ENCODE measurements at places on chromosomes 16 and 17.

DNA sequence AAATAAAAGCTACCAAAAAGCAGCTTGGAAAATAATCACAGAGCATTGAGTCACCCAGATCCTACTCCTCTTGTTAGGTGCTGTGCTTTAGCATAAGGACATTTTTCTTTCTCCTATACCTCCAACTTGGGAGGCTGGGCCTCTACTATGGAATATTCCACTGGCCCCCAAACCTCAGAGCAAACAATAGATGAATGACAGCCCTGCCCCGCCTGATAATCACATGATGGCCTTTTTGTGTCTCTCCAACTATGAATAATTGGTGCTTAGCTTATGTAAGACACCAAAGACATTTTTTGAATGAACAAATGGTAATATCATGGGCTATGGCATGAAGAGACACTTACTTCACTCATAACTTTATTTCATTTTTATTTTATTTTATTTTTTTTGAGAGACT, 250.2 kb downstream of the GRIN2A start:
- no peak for DNase-seq

DNA sequence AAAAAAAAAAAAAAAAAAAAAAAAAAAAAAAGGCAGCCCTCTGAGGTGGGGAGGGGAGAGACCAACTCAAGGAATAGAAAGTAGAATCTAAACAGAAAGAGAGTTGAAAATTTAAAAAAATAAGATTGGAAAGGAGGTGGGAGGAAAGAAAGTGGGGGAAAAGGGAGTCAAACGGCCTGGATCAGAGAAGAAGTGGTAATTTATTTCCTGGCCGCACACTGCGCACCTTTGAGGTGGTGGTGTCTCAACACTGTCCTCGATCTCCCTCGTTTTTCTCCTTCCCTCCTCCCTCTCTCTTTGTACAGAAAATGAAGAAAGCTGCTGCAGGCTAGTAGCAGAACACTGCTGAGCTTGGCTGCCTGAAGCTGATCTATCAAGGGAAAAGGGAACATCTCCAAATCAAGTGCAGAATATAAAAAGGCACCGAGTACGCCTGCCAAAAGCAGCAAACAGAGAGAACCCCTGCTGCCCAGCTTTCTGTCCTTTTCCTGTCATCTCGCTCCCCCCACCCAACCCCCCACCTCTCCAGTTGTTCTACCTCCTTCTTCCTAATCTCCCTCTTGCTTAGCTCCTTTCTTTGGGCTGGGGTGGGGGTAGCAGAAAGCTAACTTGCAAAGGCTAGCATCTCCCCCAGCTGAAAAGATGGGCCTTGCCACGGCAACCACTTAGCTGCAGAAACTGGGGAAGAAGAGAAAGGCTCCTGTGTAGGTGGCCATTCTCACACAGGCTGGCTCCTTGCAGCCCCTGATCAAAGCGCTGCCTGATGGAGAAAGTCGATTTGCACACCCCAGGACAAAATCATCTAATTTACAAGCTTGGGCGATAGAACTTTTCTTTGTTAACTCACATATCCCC, 22.5 kb downstream of the AXIN2 start:
- no peak for DNase-seq

GRCh38 chr16:29738514-29738913, 7.3 kb downstream of the C16orf54 start:
- DNase-seq, result peak; percentile 16

DNA sequence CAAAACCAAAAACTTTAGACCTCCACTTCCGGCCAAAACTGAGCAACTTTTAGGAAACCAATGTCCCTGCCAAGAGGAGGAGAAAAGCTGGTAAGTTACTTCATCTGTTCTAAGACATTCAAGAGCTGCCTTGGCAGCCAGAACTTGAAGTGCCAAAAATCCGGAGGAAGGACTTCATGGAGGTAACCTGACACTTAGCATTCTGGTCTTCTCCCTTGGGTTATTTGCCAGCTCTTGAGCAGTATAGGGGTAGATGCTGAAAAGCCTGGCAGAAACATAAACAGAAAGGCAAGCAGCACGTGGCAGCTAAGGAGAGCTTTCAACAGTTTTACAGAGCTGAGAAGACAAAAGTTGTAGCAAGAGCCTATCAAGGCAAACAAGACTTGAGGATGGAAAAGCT, 53.2 kb downstream of the CDYL2 start:
- no peak for DNase-seq

DNA sequence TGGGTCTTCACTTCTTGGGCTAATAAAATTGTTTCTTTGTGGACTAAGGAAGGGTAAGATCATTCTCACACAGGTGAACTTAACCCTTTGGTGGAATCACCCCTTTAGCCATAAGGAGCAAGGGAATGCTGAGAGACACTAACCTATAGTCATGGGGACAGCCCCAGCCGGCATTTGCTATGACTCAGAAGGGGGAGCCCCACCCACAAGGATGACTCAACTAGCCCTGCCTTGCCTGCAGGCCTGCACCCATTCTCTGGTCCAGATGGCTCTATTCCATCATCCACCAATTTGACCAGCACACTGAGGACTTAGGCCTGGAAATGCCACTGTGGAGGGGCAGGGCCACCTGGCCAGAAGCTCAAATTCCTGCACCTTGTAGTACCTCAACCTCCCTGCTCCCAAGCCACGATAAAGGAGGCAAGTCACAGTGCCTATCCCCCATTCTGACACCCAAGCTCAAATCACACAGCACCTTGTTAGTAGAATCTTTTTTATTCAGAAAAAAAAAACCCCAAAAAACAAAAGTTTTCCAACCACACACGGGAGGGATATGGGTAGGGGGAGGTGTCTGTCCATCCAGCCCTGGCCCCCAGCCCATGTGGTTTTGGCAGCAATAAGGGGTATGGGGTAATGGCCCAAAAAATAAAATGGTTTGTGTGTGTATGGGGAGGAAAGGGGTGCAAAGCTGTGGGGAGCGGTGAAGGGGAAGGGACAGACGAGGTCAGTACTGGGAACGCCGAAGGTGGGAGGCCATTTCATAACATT, 3.0 kb downstream of the PFN1 start:
- peak; percentile 63 for DNase-seq

DNA sequence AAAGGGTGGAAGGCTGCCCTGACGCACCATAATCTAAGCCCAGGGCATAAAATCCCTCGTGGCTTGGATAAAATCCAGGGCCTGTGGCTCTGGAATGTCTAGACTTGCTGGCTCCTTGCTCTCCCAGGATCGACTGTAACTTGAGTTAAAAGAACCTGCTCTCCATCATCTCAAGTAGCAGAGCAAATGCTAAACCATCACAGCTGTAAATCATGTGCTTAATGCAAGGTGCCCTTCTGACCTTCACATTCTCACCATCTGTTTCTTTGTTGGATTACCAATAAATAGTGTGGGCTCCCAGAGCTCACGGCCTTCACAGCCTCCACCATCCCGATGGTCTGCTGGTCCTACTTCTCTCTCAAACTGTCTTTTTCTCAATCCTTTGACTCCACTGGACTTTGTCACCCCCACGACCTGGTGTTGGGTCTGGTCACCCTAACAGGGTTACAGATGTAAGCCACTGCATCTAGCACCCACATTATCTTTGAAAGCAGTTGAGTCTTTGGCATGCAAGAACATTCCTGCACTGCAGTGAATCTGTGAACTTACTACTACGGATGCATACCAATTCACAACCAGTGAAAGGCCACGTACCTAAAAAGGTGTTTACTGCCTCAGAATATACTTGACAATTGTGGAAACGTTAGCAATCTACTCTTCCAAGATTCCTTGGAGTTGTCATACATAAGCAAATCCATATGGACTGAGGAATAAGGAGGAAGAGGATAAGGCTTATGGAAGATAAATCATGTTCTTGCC, 15.3 kb downstream of the RSL1D1 start:
- DNase-seq, result no peak

DNA sequence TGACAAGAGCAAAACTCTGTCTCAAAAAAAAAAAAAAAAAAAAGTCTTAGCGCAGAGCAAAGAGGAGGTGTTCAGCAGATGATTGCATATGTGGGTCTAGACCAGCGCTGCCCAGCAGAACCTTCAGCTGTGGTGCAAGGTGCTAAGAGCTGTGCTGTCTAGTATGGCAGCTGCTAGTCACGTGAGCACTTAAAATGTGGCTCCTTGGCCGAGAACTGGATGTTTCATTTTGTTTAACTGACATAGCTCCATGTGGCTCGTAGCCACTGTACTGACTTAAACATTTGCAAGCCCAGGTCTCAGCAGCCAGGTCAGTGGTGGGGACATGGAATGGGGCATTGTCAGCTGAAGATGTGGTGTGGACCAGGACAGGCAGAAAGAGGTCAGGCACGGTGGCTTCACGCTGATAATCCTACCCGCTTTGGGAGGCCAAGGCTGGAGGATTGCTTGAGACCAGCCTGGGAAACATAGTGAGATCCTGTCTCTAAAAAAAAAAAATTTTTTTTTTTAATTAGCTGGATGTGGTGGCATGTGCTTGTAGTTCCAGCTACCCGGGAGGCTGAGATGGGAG, 9.2 kb downstream of the C1QTNF1 start:
- DNase-seq, result no peak

DNA sequence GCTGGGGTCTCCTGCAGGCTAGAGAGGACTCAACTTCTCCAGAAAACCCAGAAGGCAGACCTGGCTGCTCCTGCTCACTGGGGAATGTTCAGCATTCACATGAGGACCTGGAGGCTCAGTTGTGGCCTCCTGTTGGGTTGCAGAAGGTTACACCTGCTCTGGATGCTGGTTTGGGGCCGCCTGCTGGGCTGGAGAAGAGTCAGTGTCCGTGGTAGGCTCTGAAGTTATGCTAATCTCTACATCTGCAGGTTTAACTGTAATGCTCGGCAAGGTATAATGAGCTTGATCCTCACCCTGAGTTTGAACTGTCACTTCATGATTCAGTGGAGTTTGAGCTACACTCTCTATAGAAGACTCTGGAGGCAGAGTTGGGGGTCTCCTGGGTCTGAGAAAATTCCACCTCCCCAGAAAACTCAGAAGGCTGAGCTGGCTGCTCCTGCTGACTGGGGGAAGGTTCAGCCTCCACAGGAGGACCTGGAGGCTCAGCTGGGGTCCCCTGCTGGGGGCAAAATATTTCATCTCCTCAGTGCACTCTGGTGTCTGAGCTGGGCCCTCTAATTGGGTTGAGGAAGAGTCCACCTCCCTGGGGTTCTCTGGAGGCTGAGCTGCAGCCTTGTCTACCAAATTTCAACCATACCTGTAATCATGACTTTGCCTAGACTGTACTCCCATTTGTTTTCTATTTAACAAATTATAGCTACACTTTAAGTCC, 23.5 kb downstream of the RDM1 start:
- DNase-seq, result no peak

- DNase-seq, result no peak
These were observed 9.4 kb upstream of the PRPSAP2 start for GRCh38 chr17:18848501-18848900.

- DNase-seq, result no peak
These were observed 33.3 kb downstream of the CCDC42 start for GRCh38 chr17:8711291-8711690.

DNA sequence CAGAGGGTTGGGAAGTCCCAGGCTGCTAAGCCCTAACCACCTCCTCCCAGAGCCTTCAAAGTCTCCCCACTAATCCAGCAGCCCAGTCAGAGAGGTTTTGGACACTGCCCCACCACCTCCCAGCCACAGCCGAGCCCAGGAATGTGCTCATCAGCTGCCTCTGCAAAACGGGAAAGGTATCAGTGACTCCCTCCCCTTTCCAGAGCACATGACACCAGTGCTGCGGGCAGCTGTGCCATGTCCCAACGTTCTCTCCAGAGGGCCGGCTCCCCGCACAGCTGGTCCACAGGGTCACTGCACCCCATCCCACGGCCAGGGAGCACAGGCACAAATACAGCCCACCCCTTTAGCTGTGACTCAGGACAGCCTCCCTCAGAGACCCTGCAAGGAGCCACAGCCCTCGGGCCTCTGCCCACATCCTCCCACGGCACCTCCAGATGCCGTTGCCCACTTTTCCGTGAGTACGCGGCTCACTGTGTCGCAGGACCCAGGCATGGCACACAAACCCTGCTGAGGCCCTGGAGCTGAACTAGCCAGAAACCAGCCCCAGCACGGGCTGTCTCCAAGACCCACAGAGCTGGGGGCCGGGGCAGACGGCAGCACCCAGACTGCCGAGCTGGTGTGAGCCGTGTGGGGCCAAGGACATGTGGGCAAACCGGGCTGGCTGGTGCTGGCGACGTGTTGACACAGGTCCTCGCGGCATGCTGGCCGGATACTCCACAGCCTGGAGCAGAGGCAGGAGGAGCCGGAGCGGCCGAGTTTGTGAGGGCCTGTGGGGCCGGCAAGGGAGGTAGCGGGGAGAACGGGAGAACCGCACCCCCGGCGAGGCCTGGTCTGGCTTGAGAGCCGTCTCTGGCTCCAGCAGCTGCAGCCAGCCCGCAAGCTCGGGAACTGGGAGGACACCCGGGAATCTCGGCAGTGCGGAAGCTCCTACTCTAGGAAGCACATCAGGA, 6.3 kb upstream of the PPP1R27 start:
- DNase-seq, result no peak

DNA sequence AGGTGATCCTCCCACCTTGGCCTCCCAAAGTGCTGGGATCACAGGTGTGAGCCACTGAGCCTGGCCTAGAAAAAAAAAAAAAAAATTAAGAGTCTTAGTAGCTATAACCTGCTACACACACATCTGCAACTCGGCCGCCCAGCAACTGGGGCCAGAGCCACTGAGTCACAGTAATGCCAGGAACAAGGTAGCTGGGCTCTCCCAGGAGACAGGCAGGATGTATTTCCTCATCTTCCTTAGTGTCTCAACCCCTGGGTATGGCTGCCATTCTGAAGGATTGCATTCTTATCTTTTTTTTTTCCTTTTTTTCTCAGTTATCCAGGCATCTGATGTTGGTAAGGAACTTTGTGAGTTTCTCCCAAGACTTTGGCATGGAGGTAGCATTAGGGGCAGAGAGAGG, 7.1 kb upstream of the PSMD3 start:
- DNase-seq, result no peak

DNA sequence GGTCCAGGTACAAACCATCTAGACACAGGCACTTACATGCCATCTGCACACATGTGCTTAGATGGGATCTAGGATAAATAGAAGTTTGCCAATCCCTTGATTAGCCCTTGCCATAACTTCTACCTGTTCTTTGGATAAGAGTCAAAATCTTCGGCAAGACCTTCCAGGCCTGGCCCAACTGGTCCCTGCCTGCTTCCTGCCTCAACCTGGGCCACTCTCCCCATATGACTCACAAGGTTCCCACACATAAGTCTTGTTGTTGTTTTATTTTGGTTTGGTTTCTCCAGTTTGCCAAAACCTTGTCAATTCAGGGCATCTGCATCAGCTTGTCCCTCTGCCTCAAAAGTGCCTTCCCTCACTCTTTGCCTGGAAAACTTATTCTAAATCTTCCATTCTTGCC, 95.3 kb upstream of the XYLT1 start:
- no peak for DNase-seq

GRCh38 chr16:15951852-15952251, 2.4 kb downstream of the ABCC1 start:
- no peak for DNase-seq

GRCh38 chr16:48323783-48324775, 61.1 kb downstream of the SIAH1 start:
- DNase-seq, result no peak

DNA sequence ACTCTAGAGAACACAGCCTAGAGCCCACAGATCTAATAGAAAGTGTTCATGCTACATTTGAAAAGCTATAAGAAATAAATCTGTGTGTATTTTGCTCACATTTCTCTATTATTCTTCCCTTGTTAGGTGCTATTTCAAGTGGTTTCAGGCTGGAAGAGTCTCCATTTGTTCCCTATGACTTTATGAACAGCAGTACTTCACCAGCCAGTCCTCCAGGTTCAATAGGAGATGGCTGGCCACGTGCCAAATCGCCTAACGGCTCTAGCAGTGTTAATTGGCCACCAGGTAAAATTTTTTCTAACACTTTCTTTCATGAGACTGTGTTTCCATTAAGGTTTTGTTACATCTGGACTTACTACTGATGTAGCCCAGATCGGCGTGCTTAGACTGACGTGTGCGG, 30.7 kb upstream of the SLC5A11 start:
- no peak for DNase-seq

GRCh38 chr16:11089504-11090124, 145.2 kb downstream of the CLEC16A start:
- no peak for DNase-seq

Measured in T-helper 2 cell (primary cell).